Stimulated activated CD4-positive, alpha-beta T cell treated with anti-CD3 and anti-CD28 coated beads, Interleukin-2, amount 100 ng/mL, for 24 hours (primary cell): ENCODE measurements at places on chromosomes 11 and 22.

DNA sequence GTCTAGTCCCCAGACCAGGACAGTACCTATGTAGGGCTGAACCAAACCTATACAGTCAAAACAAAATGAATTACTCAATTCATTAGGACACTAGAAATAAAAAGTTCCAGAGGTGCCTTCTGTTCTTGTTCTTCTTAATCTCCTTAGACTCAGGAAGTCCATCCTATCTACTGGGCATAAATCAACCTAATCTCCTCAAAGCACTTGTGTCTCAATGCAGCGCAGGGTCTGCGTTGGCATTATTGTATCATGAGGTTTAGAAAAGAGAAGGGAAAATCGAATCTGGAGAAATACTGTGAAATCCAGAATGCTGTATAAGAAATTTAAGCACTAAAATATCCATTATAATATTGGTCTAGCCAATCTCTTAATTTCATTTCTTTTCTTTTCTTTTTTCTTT lies 2.4 kb upstream of the OR10V1 start:
- DNase-seq = no peak

DNA sequence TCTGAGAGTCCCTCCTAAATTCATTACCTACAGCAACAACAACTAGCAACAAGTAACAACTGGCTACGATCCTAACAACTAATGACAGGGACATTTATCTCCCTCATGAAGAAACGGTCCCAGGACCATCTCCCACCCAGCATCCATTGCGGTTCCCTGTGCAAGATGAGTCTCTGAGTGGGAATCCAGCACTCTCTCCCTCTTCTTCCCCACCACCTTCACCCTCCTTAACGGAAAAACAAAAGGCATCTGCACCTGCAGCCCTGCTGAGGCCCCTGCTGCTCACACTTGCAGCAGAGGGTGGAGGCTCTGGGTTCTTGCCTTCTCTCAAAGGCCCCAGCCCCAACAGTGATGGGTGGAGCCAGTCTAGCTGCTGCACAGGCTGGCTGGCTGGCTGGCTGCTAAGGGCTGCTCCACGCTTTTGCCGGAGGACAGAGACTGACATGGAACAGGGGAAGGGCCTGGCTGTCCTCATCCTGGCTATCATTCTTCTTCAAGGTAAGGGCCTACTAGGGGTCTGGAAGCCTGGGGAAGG lies at the start of gene CD3G:
TSS of gene CD3G (plus strand) at position 364 of the 535 bp plus-strand sequence. CDS start at position 444, 80 bp downstream.
- DNase-seq = peak; percentile 74

DNA sequence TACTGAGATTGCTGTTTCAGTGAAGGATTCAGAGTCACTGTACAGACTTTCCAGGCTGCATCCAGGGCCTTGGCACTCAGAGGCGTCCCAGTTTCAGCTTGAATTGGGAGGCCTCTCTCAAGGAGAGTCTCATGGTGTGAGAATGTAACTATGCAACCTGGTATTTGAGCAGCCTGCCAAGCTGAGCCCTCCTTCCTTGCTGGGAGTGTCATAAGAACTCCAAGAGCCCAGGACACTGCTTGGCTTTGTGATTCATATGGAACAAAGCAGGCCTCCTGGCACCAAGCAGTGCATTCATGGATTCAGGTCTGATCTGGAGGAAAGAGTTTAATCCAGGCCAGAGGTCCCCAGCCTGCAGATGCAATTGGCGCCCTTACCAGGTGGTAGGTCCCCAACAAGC lies 171.7 kb downstream of the DBX1 start:
- DNase-seq = no peak

DNA sequence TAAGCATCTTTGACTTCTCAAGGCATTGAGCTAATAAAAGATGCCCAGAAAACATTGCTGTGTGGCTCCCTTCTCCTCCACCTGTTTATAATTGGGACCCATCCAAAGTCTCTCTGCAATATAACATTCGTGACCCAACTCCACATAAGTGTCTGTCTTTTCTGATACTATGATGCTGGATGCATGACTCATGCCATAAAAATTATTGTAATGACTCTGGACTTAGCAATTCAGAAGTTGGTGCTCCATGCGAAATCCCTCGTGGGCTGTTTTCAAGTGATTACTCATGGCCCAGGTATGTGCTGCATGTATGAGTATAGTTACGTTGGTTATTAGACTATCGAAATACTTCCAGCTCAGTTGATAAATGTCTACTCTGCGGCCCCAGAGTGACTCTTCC lies 11.7 kb downstream of the FJX1 start:
- DNase-seq = no peak

DNA sequence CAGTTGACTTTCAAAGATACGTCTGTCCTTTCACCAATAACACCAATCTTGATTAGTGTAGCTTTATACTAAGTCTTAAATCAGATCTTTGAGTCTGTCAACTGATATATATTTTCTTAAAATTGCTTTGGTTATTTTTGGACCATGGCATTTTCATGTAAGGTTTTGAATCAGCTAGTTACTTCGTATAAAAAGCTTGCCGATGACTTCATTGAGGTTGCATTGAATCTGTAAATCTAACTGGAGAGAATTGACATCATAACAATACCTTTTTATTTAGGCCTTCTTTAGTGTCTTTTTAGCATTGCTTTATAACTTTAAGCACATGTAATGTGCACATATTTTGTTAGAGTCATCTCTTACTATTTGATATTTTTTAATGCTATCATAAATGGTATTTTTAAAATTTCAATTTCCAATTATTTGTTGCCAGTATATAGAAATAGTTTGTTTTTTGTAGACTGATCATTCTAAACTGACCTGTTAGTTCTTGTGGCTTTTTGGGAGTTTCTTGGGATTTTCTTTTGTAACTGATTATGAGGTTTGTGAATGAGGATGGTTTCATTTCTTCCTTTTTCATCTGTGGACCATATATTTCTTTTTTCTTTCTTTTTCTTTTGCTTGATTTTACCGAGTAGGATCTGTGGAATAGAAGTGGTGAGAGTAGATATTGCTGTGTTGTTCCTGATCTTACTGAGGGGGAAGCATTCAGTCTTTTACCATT lies 61.4 kb downstream of the DDX10 start:
- DNase-seq = no peak

GRCh38 chr11:32440916-32441315 lies 5.6 kb upstream of the WT1 start:
- no peak for DNase-seq

GRCh38 chr22:49705216-49705971 lies 122.3 kb downstream of the BRD1 start:
- no peak for DNase-seq

GRCh38 chr11:113689768-113690618 lies 16.1 kb downstream of the TMPRSS5 start:
- DNase-seq = no peak

GRCh38 chr11:121482231-121483129 lies 29.7 kb upstream of the SORL1-AS1 start:
- peak; percentile 44 for DNase-seq

DNA sequence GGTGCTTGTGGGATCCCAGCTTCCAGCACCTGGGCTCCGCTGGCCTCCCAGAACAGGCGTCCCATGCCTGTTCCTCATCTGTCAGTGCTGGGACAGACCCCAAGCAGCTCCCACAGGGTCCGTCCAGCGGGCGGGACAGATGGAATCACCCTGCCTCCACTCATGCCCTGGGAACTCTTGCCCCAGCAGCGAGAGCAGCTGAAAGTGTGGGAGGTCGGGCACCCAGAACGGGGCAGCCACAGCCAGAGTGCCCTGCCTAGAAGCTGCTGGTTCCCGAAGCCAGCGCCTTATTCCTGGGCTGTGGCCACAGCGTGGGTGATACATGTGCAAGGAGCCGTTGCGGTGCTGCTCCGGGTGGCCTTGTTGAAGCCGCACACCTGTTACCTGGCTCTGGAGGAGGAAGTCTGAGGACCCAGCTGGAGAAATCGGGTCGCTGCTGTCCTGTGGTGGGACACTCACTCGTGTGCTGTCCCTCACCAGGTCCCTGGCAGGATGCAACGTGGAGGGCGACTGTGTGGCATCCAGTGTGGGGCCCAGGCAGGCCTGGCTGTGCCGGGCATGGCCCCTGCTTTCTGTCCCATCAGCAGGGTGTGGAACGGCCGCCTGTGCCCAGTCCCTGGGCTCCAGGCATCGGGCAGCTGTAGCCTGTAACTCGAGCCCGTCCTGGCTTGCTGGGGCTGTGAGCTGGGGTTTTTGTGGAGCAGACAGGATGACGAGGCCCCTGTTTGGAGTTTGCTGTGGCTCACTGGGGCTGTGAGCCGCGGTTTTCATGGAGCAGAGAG lies 16.2 kb downstream of the GRAMD4 start:
- DNase-seq = no peak

GRCh38 chr11:119406005-119406404 lies 17.0 kb downstream of the THY1 start:
- no peak for DNase-seq

- DNase-seq = no peak
Measured at GRCh38 chr22:46346680-46347405, 11.3 kb downstream of the TRMU start.

- no peak for DNase-seq
Measured at GRCh38 chr11:70716216-70716615, 317.9 kb downstream of the CTTN start.

- DNase-seq = no peak
Measured at GRCh38 chr11:429931-430456, 11.8 kb downstream of the ANO9 start.

DNA sequence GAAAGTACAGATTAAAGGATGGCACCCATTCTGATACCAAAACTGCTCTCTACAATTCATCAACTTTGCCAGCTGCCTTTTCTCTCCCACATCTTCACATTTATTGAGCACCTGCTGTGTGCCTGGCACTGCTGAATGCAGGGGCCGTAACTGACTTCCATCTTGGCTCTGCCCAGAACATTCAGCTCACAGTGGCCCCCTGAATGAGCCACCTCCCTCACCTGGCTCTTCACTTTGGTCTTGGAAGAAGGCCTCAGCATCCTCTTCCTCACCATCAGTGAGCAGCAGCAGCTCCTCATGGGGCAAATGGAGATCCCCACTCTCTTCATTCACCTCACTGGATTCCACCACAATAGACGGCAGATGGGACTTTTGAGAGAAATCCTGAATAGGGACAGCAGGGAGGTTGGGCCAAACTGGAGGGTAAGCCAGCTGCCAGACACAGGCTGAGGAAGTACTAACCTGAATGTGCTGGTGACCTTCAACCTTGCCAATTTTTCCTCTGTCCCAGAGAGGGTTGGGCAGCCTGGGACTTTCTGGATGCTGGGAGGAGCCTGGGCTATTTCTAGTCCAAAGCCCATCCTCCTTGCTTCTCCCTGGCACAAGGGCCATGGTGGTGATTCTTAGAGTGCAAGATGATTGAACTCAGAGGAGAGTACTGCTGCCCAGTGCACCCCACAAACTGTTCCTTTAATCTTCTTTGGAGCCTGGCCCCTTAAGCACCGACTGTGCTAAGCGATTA lies 1.9 kb upstream of the UQCC3 start:
- no peak for DNase-seq

DNA sequence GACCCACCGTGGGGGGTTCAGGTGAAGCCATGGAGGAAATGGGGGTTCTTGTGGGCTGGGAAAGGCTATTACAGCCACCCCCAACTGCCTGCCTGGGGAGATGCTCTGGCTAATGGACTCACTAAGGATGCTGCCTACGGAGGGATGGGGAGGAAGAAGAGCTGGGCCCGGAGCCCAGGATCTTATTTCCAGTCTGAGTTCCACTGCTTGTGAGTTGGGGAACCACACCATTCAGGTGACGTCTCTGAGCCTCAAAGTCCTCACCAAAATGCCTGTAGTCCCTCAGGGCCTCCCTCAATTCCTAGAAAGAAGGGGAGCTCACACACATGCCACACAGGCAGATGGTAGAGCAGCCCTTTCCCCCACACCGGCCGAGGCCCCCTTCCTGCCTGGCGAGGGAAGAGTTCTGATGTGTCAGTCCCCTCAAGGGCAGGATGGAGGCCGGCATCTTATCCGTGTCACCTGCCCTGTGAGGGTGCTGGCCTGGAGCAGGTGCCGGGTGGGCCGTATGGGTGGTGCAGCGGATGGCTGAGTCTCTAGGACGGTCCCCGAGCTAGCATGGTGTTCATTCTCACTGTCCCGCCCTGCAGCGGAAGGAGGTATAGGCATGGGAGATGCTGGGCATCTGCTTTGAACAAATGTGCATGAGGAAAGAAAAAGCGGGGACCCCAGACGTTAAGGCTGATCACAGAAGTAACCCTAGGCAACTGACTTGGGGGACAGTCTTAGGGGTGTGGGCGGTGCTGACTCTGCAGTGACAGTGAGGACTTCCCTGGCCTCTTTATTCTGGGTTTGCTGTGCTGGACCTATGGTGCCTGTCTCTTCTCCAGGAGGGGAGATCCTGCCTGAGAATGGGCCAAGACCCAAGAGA lies 15.7 kb downstream of the MRGPRF start:
- DNase-seq = no peak
